Kidney epithelial cell (primary cell): ENCODE measurements at places on chromosomes 7 and 10. TPM values are rescaled to one million over a fixed set of nuclear protein-coding genes. Genes with fewer than 3 reads are reported as not detected.

GNAT3 gene
- total RNA-seq: not detected in 2 replicates

CYP3A4 gene
- total RNA-seq: not detected in 2 replicates

ATE1 gene
- 24.9 and 26.5 TPM in 2 replicates for total RNA-seq

- DNase-seq: no peak
Observed at GRCh38 chr10:52479567-52479966, 165.5 kb downstream of the DKK1 start.

DNA sequence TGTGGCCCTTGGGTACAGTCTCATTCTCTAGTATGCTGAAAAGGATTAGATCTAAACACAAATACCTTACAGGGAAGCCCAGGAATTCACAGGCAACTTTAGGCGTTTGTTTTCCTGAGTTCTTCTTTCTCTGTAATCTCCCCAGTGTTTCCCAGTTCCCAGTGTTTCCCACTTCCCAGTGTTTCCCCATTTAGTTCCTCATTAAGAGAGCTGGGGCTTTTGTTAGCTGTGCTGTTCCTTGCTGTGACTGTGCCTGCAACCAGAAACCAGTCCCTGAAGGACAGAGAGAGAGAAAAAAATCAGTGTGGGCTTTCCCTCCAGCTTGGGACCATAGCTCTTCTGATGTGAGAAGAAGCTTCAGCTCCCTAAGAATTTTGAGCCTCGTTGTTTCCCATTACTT is 802.9 kb upstream of the COBL start:
- DNase-seq: no peak

GRCh38 chr10:122083478-122084025 is 94.6 kb downstream of the TACC2 start:
- no peak for DNase-seq

DNA sequence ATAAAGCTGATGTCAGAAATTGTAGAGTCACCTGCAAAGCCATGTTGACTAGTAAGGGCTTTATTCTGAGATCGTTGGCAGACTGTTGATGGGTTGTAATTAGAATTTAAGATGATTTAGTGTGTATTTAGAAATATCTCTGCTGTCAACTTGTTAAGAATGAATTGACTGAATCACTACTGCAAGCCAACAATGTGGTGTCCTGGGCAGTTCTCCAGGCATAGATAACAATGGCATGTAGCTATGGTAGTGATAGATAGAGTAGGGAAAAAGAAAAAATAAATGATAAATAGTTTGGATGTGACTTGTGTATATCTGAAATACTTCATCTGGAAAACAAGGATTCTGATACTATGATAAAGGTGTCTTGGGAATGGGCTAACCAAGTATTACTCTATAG is 640.2 kb downstream of the ARL4A start:
- DNase-seq: no peak

DNA sequence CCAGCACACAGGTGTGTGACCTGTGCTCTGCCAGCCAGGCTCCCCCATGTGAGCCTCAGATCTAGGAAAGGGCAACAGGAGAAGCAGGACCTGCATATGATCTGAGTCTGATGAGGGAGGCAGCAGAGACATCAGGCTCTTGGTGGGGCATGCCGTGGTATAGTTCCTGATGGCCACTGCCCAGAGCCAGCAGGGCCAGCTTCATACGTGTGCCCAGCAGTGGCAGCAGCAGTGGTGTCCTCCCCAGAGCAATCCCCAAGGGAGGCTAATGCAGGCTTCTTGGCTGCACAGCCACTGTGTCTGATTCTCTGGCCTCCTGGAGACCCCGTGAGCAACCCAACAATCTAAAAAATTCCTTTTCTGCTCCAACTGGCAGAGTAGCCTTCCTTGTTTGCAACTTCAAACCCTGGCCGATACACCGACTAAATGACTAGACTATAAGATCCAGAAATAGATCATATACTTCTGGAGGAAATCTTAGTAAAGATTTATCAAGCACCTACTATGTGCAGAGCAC is 230.6 kb upstream of the ZMIZ1 start:
- no peak for DNase-seq

DNA sequence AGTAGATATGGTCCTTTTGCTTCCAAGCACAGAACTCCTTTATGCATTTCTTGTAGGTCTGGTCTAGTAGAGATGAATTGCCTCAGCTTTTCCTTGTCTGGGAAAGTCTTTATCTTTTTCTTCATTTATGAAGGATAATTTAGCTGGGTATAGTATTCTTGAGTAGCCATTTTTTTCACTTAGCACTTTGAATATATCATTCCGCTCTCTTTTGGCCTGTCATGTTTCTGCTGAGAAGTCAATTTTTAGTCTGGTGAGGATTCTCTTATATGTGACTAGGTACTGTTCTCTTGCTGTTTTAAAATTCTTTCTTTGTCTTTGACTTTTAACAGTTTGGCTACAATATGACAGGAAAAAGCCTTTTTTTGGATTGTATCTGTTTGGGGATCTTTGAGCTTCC is 68.6 kb upstream of the IMMP2L start:
- DNase-seq: no peak
